ENCODE measurements at places on chromosomes 16 and 17.

GRCh38 chr16:31073970-31074813 lies at the start of the genes ZNF646 and ZNF668:
Gene ZNF646, plus strand, starts transcription at chr16:31074422. Its CDS starts 1,903 bp downstream, at chr16:31076325.
Gene ZNF668, minus strand, starts transcription at chr16:31074240. Its CDS starts 9,781 bp downstream, at chr16:31064459.
- DNase-seq, result peak; percentile 99

GRCh38 chr16:55834049-55834448 lies 1.2 kb upstream of the CES1 start:
- no peak for DNase-seq

- no peak for DNase-seq
Measured at GRCh38 chr17:66570447-66571195, 264.3 kb upstream of the CACNG5 start.

- DNase-seq, result no peak
Measured at GRCh38 chr17:82143333-82143732, 45.3 kb upstream of the FASN start.

- no peak for DNase-seq
Measured at GRCh38 chr17:40247926-40248495, 28.9 kb downstream of the WIPF2 start.

- peak; percentile 21 for DNase-seq
Measured at GRCh38 chr17:73933871-73934270, 269.6 kb upstream of the RPL38 start.

GRCh38 chr17:79779661-79780365 lies 1.9 kb downstream of the CBX2 start:
- no peak for DNase-seq

DNA sequence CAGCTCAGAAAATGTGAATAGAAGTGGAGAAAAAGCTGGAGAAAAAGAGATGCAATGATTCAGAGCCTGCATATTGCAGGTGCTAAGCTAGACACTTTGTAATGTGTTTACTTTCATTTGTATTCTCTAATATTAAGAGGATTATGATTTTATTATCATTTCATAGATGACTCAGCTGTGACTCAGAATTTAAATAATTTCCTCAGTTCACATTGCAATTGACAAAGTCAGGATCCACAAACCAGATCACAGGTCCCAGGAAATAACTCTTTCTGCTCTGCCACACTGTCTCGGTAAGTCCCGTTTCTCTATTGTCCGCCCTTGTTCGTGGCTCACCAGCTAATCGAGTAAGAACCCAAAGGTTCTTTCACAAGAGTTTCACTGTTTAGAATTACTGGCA lies 235.4 kb upstream of the MON1B start:
- DNase-seq, result no peak

- no peak for DNase-seq
Measured at GRCh38 chr16:81821436-81822128, 42.5 kb downstream of the PLCG2 start.

- DNase-seq, result no peak
Measured at GRCh38 chr17:2925011-2925410, 128.8 kb downstream of the RAP1GAP2 start.

GRCh38 chr16:10308305-10309193 lies 77.3 kb upstream of the ATF7IP2 start:
- no peak for DNase-seq

- no peak for DNase-seq
Measured at GRCh38 chr17:8025176-8025911, 13.5 kb upstream of the ALOX15B start.

- peak; percentile 83 for DNase-seq
Measured at GRCh38 chr16:80883159-80883642, 78.8 kb upstream of the CDYL2 start.

GRCh38 chr17:17072546-17072945 lies 30.3 kb downstream of the MPRIP start:
- no peak for DNase-seq

DNA sequence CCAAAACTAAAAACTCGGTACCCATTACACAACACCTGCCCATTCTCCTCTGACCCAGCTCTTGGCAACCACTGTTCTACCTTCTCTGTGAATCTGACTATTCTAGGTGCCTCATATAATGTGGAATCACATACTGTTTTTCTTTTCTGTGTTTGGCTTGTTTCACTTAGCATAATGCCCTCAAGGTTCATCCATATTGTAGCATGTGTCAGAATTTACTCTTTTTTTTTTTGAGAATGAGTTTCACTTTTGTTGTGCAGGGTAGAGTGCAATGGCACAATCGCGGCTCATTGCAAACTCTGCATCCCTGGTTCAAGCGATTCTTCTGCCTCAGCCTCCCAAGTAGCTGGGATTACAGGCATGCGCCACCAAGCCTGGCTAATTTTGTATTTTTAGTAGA lies 59.5 kb upstream of the RBL2 start:
- DNase-seq, result no peak

- no peak for DNase-seq
Measured at GRCh38 chr17:13418891-13419290, 182.8 kb downstream of the HS3ST3A1 start.

GRCh38 chr16:3266873-3267537 lies 10.6 kb upstream of the MEFV start:
- peak; percentile 62 for DNase-seq

DNA sequence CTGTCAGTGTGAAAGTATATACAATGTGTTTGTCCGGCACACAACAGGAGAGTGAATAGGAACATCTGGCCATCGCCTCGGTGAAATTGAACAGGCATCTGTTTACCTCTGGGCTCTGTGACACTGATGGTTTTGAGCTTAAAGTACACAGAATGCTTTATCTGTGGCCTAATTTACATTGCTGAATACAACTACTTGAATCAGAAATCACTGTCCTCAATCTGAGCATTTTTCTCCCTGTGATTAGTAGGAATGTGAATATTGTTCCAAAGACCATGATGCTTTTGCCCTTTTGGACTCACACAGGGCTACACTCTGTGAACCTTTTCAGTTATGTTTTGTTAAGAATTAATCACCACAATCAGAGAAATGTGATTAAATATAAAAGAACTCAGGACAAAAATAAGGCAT lies 323.0 kb upstream of the TBX2 start:
- DNase-seq, result no peak

DNA sequence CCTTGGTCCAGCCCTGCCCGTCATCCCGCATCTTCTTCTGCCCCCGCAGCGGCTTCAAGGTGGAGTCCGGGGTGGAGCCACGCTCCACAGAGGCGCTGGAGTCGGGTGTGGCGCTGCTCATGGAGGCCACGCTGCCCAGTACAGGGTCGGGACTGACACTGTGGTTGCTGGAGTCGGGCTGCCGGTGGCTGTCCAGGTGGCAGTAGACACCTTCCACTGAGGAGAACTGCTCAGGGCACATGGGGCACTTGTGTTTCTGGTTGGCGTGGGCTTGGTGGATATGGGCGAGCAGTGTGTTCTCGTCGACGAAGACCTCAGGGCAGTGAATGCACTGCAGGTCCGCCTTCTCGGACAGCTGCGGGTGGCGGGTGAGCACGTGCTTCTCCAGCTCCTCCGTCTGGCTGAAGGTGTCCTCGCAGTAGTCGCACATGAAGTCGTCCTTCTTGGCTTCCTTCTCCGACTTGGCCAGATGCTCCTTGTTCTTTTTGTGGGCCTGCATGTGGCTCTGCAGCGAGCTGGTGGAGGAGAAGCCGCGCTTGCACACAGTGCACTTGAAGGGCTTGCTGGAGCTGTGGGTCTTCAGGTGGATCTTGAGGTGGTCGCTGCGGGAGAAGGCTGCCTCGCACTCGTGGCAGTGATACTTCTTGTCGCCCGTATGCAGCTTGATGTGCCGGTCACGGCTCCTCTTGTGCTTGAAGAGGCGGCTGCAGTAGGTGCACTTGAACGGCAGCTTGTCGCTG lies 217.8 kb downstream of the ZNF423 start:
- no peak for DNase-seq

- DNase-seq, result peak; percentile 49
Measured at GRCh38 chr17:20121359-20122253, 112.4 kb downstream of the SPECC1 start.

DNA sequence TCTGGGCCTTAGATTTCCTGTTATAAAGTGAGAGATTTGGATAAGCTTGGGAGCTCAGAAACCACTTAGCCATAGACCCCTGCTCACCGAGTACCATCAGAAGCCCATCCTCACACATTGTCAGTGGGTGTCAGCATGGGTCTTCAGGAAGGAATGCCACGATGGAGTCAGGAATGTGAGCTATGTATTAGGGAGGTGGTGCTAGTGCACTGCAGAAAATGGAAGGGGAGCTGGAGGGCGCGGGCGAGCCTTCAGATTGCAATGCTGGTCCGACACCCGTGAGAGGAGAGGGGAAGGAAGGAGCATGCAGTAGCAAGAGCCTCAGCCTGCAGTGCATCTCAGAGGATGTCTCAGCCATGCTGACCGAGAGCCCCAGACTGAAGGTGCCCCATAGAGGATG lies 294.5 kb downstream of the FOXL1 start:
- no peak for DNase-seq

DNA sequence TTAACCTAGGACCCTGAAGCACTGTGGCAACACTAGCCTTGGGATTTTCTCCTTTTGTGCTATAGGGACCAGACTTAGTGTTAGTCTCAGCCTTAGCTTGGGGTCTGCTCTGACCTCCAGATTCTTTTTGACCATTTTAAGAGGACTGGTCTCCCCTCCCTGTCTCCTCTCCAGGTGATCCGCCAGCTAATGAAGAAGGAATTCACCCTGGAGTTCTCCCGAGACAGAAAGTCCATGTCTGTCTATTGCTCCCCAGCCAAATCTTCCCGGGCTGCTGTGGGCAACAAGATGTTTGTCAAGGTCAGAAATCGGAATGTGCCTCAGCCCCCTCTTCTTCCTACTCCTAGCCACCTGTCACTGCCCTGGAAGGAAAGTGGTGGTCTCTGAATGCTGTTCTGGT lies 19.5 kb downstream of the ATP2A1 start:
- no peak for DNase-seq

DNA sequence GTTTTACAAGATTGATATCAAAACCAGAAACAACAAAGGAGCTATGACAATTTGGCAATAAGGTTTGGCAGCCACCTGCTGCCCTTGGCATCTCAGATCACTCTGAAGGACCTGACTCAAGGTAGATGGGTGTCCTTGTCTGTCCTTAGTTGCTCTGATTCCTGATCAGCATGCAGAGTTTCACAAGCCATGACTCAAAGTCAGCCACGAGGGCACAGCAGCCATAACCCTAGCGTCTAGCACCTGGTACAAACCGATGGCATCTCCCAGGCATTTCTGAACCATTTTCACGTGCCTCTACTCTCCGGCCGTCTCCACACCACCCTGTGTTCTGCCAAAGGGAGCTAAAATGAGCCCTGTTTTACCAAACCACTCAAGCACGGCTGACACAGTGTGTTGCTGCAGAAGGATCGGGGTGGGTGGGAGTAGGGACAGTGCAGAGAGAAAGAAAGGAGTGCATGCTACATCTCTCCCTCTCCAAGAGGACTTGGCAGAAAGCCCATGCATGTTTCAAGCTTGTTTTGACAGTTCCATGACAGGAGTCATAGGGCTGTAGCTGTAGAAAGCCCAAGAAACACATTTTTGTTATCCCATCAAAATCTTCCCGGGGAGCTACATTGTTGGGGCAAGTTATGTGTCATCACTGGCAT lies 297.3 kb downstream of the ABCC12 start:
- DNase-seq, result no peak

DNA sequence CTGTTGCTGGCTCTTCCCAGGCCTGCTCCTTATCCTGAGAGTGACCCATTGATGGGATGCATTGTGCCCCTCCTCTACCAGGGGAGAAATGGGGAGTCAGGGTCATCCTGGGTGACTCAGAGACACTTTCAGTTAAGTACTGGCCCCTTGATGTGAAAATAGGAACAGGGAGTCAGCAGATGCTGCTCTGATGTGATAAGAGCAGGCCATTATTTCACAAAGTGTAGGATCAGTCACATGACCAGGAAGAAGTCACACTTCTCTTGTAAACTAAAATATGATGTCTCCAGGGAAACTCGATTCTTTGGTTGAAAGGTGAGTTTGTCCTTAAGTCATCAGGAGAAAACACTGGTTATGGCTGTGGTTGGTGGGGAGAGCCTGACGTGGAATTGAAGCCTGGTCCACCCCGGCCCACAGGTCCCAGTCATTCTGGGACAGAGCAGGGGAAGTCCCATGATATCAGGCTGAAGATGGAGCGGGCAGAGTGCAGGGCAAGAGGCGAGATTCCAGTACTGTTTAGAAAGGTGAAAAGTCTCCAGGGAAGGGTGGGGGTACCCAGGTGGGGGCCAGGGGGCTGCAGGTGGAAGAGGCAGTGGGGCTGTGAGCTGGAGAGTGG lies 88.6 kb upstream of the NLRP1 start:
- no peak for DNase-seq

DNA sequence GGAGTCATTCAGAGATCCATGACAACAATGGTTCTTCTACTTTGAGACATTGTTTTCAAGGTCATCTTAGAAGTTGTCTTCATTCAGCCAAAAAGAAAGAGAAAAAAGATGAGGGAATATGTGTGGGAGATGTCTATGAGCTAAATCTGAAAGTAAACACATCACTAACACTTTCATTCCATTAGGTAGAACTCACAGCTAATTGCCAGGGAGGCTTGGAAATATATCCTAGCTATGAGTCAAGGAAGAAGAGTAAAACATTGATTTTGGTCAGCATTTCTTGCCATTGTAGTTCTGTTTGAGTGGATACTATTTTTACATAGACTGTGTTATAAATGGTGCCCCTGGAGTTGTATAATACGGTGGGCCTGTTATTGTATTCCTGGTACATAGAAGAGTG lies 316.4 kb upstream of the MYOCD start:
- DNase-seq, result no peak

DNA sequence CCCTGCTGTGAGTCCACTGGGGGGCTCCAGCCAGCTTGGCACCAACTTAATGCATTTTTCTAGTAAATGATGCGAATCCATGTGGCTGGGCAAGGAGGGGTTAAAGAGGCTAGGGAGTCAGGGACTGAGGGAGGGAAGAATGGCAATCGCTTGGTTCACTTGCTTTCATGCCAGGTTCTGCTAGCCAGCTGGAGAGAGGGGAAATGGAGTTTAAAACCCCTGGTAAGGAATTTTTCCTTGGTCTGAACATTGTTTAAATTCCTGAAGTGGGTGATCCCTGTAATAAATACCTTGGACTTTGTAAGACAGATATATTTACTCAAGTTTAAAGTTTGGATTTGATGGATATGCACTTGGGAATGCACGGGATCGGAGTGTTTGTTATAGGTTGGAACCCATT lies 22.8 kb downstream of the ANKFN1 start:
- DNase-seq, result peak; percentile 10

GRCh38 chr16:65781855-65782254 lies 584.6 kb upstream of the CDH5 start:
- DNase-seq, result no peak

- no peak for DNase-seq
Measured at GRCh38 chr17:80785477-80786178, 206.0 kb upstream of the CHMP6 start.

All from SW480 (cell line).